ENCODE measurements at places on chromosomes 1 and 21.

GRCh38 chr1:47991187-47991586 lies 6.0 kb downstream of the TRABD2B start:
- DNase-seq: no peak

DNA sequence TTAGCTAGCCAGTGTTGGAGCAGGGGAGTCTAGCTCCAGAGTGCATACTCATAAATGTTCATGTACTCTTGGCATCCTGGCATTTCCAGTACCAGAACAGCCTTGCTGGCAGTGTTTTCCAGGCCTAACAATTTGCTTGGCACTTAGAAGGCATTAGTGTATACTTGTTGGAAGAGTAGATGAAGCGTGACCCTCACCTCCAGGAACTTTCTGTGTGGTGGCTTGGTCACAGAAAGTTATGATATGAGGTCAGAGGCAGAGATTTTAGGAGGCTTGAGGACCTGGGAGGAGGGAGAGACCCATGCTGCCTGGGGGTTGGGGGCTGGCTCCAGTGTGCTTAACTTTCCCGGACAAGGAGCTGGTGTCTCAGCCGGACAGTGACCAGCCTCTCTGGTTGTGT lies 52.7 kb upstream of the GCLM start:
- no peak for DNase-seq

- no peak for DNase-seq
These were observed 94.3 kb downstream of the DIRAS3 start for GRCh38 chr1:67956116-67956515.

DNA sequence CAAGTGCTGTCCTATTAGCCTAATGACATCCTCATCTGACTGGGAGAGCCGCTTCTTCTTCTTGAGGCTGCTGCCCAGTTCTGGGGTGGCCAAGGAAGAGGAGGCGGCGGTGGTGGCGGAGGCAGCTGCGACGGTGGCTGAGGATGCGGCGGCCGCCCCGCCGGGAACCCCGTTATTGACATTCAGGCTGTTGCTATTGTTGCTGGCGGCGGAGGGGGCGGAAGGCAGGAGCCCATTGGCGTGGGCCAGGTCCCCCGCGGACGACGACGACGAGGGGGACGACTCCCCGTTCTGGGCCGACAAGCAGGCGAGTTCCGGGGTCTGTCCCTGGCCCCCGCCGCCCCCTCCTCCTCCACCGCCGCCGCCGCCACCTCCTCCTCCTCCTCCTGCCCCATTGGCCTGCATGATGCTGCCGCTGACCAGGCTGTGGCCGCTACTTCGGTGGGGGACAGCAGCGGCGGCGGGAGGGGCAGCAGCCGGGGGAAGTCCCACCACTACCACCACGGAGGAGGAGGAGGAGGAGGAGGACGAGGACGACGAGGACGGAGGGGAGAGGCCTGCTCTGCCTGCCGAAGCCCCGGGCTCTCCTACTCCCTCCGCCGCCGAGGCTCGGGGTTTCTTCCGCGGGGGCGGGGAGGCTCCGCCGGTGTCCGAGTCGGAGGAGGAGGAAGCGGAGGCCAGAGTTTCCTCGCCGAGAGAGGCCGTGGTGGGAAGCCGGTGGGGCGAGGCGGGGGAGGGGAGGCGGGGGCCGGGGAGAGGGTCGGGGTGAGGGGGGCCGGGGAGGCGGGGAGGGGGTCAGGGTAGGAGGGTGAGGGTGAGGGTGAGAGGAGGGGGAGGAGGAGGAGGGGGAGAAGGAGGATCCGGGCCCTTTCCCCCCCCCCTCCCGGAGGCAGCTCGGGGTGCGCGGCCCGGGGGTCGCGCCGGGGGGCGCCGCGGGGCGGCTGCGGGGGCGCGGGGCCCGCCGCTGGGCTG lies 610 bp downstream of the WDR26 start:
- DNase-seq: no peak

DNA sequence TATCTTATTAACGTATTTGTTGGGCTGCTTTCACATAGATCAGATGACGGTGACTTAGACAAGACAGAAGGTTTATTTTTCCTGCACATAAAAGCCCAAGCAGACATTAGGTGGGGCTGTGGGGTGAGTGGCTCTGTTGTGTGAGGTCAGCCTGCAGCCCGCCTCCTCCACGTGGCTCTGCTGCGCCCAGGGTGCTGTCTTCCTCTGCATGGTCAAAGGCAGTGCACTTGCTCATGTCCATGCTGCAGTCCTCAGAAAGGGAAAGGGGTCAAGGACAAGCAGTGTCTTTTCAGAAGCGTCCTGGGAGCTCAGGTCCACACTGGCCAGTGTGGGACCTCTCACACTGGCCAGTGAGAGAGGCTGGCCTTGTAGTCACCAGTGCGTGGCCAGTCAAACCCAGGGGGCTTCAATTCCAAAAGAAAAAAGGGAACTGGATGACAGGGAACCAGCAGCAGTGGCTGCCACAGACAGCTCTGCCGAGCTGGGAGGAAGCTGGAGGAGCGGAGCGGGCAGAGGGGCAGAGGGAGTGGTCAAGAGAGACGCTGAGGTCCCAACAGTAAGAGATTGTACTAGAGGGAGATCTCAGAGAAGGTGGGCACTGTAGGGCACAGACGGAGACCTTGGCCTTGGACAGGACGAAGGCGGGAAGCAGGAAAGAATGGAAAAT lies 35.9 kb upstream of the SLC45A1 start:
- DNase-seq: no peak

GRCh38 chr1:156711011-156711817 lies 5.8 kb upstream of the CRABP2 start:
- DNase-seq: no peak

DNA sequence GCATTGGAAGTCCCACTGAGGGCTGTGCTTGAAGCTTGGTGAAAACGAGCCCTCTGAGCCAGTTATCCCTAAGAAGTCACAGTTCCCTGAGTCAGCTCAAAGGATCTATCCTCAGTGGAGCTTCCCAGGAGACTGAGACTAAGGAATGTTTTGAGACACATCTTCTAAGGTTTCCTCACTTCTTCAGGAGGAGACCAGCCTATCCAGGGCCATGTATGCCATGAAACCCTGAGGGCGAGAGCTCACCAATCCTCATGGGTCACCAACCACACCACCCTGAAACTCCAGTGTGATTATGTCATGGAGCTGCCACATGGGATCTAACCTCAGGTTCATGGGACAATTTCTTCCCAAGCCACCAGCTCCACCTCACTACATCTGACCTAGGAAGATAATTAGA lies 7.6 kb upstream of the TIE1 start:
- no peak for DNase-seq

DNA sequence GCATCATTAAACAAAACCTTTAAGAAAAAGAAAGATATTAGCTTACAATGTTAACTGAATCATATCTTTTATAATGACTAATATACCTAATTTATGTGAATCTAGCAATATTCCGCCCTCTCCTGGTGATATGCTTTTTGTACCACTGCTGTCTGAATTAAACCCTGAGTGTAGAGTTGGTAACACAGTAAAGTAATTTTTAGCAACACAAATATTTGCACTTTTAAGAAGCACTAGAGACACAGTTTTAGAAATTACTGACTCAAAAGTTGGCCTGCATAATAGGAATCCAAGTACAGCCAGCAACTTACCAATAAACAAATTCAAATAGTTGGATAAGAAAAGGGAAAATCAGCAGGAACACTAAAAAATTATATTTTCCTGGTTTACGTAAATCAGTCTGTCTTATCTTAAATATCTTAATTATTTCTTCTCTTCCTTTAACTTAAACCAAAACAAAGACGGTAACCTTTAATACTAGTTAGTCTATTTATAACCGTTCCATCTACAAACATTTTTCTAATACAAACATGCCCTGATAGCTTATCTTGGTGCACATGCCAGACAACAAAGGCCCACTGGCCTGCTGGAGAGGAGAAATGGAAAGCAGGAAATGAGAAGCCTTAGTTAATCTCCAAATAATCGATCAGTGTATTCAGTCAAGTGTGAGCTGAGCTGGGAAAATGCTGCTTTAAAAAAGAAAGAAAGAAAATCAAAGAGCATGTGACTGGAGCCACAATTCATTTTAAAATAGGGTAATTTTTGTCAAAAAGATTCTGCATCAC lies 246.0 kb downstream of the RERE start:
- DNase-seq: no peak

DNA sequence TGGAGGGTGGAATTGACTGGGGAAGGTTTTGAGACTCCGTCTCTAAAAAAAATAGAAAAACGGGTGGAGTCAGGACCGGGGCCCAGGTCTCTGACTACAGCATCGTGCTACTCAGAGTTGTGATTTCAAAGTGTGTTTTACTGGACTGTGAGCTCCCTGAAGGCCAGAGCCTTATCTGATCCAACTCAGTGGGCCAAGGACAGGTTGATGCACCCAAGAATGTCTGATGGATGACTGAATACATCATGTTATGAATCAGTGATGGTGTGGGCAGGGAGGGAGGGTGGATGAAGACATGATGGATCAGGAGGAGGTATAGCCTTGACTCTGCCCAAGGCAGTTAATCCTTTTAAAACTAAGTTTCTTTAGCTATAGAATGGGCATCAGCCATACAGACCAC lies 81.6 kb downstream of the FOXD2 start:
- no peak for DNase-seq

- no peak for DNase-seq
These were observed 74.4 kb downstream of the PTPRU start for GRCh38 chr1:29310616-29311180.

GRCh38 chr1:232511172-232511571 lies 118.8 kb downstream of the SIPA1L2 start:
- DNase-seq: no peak

DNA sequence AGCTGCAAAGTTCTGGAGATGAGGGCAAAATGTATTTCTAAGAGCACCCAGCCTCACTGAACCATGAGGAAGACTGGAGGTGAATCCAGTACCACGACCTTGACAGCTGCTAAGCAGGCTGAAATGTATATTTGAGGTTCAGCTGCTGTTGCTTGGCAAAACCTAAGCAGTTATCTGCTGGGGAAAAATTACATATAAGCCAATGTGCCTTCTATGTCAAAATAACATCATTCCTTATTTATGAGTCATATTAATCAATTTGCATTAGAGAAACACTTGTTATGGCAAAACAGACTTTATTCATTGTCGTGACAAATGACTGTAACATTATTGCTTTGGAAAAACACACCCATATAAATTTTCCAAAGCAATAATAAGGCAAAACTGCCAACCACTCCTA lies 560.5 kb upstream of the NR5A2 start:
- DNase-seq: no peak

DNA sequence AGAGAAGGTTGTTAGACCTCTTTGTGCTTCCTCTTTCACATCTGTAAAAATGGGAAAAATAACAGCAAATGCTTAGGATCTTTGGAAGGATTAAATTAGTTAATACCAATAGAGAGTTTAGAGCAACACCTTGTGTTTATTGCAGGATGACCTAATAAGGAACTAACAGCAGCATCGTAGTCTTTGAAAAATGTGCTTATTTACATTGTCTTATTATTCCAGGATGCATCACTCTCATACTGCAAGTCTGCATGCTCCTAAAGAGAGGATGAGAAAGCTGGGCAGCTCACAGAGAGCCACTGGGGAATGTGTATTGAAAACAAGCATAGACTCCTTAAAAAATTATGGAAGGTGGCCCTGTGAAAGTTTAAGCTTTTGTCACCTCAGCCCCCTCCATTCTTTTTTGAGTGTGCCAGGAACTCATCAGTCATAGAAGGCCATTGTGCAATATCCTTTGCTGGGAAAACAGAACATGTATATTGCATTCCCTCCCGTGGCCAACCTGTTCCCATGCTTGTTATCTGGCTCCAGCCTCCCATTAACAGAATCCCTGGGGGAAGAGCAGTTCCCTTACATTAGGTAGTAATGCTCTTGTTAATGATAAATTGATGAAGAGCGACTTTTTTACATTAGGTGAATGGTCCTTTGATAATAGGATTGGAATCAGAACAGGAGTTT lies 180.7 kb downstream of the ZNF326 start:
- DNase-seq: no peak
